NT2/D1 (cell line): ENCODE measurements at places on chromosomes 4 and X.

- DNase-seq = no peak
Measured at GRCh38 chrX:133850399-133850798, 135.0 kb downstream of the GPC3 start.

- DNase-seq = no peak
Measured at GRCh38 chr4:185559915-185560281, 24.6 kb upstream of the PDLIM3 start.

DNA sequence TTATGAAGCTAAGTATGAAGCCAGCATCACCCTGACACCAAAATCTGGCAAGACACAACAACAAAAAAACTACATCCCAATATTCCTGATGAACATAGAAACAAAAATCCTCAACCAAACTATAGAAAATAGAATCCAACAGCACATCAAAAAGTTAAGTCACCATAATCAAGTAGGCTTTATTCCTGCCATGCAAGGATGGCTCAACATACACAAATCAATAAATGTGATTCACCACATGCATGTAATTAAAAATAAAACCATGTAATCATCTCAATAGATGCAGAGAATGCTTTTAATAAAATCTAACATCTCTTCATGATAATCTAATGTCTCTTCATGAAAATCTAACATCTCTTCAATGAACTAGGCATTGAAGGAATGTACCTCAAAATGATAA lies 249.4 kb upstream of the GK2 start:
- no peak for DNase-seq

DNA sequence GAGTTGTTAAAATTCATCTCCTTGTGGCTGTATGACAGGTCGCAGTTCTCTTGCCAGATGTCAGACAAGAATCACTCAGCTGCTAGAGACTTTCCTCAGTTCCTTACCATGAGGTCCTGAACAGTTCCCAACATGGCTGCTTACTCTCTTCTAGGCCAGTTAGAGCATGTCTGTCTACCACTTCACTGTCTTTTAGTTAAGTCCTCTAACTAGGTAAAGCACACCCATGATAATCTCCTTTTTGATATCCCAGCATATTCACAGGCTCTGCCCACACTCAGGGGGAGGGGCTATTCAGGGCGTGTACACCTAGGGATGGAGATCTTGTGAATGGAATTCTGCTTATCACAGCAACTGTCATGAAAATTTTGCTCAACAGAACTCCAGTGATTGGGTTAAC lies 190.1 kb downstream of the ADAMTS3 start:
- no peak for DNase-seq

DNA sequence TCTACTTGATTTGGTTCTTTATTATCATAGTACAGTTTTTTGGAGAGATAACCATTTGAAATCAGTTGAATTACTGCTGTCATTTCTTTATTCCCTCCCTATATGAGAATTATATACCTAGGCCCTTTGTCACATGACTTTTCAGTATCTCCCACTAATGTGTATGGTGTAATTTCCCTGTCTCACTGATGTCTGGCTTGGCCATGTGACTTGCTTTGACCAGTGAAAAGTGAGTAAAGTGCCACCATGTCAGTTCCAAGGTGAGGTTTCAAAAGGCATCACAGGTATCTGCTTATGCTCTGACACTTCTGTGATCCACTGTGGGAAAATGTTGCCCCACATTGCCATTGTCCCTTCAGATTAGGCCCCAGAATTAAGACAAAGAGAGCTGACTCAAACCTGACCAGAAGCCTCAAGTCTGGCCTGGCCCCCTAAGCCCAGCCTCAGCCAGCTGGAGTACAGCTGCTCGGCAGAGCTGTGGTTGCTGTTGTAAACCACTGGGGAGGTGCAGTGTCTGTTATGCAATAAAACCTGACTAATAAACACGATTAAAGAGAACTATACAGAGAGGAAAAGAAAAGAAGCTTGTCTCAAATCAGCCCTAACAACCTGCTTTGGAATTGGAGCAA lies 27.5 kb downstream of the SETD7 start:
- no peak for DNase-seq

DNA sequence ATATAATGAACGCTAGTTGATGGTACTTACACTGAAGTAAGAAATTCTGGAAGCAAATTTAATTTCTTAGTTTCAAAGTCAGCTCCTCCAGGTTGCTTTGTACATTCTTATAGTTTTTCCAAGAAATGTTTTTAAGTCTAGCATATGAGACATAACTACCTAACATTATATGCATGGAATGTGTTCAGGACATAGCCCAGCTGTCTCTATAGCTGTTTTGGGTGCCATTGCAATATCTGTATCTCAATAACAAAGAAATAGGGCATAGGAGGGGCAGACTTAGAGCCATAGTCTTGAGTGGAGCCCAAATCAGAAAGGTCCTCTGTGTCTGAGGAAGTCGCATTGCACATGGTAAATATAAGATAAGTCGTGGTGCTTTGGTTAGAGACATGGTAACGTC lies 143.4 kb downstream of the CBR4 start:
- no peak for DNase-seq

DNA sequence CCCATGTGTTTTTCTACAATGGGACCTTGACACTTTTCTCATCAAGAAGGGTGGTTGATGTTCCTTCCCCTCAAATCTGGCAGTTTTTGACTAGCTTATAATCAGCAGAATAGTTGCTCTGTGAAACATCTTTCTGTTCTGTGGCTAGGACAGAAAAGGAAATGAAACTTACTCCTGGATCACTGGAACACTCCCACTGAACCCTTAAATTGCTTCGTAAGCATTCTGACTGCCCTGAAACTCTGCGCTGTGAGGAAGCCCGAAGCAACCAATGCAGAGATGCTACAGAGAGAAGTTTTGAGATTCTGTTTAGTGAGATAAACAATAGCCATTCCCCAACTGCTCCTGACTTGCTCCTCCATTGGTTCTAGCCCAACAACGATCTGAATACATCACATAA lies 602.2 kb downstream of the CENPC start:
- DNase-seq = no peak

DNA sequence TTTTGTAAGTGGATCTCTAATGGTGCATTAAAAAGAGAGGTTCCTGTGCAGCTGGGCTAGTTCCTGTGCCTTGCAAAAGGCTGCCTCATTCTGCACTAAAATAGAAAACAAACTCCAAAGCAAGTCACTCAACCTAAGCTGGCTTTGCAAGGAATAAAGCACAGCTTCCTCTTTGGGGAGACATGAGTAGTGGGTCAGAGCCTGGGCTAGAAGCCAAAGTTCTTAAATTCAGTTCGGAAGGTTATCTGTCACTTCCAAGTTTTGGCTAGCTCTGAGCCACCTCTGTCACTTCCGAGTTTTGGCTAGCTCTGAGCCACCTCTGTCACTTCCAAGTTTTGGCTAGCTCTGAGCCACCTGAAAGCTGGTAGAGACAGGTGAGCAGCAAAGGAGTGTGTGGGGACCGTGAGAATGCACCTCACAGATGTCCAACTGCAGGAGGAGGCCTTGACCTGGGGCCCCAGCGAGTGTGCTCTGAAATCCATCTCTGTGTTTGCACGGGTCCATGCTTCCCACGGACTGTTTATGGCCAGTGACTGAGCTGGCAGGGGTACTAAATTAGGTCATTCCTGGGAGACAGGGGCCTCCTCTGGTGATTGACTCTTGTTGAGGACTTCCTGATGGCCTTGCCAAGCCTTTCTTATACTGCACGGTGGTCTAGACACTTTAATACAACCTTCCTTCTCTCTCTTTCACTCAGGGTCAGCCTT lies 36.4 kb upstream of the MAMLD1 start:
- DNase-seq = no peak

DNA sequence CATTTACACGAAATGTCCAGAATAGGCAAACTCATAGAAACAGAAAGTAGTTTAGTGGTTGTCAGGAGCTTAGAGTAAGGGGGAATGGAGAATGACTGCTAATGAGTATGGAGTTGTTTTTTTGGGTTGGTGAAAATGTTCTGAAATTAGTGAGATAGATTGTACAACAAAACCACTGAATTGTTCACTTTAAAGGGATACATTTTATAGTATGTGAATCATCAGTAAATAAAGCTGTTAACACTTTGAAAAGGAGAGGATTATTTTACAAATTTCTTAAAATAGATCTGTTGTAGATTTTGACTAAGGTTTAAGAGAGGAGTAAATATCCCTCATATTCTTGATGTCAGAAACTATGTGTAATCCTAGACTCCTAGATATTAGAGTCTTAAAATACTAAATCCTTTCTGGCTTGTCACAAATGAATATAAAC lies 82.7 kb downstream of the RAPGEF2 start:
- no peak for DNase-seq

DNA sequence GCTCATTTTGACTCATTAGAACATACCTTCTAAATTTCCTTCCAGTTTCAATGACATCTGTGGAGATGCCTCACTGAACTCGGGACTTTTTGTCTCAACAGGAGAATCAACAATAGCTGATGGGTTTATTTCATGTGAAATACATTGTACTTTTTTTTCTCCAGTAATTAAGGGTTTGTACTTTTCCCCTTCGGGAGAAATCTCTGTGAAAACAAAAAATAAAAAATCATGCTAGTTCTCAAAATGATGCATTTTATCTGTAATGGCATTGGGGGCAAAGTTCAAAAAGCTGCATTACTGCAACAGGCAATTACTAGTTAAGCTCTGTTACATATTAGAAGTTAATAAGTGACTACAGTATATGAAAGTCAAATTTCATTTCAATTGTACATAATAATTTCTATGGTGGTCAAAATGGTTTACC lies 167.3 kb upstream of the SH3RF1 start:
- DNase-seq = no peak

DNA sequence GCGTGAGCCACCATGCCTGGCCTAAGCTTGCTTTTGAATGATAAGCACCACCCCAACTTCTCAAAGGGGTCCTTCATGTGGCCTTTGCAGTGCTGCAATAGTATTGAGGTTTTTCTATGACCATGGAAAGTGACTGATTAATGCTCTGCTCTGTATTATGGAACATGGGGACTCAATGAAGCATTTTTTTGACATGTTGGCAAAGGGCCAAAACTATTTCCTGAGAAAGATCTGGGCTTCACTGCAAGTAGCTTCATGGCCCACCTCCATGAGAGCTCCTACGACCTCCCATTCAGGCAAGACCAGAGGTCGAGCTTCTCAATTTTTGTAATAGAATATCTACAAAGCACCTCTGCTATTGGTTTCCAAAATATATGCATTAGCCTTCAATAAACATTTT lies 16.7 kb upstream of the SEPTIN6 start:
- DNase-seq = no peak

- DNase-seq = no peak
Measured at GRCh38 chrX:48787505-48788443, 1.4 kb downstream of the GATA1 start.

DNA sequence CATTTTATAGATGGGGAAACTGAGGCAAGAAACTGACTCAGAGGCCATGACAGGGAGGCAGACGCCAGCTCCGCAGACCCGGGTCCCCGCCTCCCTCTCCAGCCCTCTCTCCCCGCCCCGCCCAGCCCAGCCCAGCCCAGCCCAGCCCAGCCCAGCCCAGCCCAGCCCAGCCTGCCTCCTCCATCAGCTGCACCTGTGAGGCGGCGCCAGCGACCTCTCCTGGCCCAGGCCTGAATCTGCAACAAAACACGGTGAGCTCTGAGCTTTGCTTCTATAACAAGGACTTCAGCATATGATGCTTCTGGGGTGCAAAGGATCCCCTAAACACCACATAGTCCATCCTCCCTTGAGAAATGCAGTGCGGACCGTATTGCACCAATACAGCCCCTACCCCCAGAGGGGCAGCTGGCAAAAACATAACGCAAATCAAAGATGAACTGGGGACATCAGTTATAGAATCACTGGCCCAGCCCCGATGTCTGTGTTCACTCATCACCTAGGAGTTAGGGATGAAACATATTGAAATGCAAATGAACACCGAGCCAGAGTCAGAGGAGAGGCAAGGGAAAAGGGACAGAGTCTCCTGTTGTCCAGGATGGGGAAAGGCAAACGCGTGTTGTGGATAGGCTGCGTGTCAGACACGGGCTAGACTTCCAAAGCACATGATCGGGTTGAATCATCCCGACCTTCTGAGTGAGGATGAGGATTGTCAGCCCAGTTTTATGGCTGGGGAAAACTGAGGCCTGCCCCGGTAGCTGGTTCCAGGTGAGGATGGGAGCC lies 216.1 kb upstream of the PSAPL1 start:
- DNase-seq = peak; percentile 77

- DNase-seq = no peak
Measured at GRCh38 chrX:8044947-8045346, 117.7 kb upstream of the PNPLA4 start.

- DNase-seq = no peak
Measured at GRCh38 chrX:119753001-119753400, 5.4 kb upstream of the SOWAHD start.

GRCh38 chr4:22762548-22762947 lies 69.8 kb downstream of the GBA3 start:
- no peak for DNase-seq

DNA sequence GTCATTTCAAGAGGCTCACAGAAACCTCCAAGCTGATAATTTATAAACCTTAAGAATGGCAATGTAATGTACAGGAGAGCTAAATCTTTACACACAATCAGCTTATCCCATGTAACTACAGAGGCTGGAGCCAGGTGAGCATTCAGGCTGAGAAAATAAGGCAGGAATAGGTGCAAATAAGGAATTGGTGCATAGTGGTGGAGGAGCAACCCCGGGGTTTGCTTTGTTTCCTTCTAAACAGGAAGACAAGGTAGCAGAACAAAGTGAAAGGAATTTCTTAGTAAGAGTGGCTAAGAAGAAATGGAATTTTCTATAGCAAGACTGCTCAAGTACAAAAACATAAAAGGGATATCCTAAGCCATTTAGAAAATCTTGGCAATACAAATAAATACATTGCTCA lies 82.4 kb downstream of the NR3C2 start:
- DNase-seq = no peak

DNA sequence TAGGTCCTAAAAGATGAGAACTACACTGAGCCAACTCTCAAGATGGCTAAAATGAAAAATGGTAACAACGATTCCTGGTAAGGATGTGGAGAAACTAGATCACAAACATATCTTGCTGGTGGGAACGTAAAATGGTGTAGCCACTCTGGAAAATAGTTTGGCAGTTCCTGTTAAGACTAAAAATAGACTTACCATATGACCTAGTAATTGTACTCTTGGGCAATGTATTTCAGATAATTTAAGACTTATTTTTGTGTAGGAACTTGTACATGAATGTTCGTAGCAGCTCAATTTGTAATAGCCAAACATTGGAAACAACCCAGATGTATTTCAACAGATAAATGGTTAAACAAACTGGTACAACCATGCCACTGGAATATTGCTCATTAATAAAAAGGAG lies 106.2 kb downstream of the HDAC8 start:
- DNase-seq = no peak

- no peak for DNase-seq
Measured at GRCh38 chr4:38327174-38327573, 336.8 kb upstream of the KLF3 start.

DNA sequence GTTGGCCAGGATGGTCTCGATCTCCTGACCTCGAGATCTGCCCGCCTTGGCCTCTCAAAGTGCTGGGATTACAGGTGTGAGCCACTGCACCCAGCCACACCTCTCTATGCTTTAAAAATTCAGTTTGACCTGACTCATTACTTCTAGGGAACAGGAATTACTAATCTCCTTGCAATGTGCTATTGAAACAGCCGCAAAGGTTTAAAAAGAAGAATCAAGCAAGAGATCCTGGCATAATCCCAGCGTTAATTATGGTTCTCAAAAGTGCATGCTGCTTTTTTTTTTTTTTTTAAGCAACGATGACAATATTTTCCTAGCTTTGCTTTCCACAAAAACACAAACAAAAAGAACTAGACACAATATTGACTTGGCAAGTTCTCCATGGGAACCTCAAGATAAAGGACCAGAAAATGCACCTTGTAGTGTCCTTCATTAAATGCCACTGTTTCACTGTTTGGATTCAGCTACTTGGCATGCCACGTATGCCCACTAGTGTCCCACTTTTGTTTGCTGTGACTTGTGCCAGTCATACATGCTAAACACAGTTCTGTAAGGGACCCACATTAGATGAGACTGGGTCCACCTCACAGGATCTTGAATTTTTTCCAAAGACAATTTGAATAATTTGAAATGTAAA lies 112.6 kb upstream of the PPARGC1A start:
- no peak for DNase-seq
